ENCODE measurements at places on chromosomes 1 and 21.
A peak's percentile ranks its signal among the peaks of the same experiment; 100 is the strongest.

GRCh38 chr1:206687915-206688442 is 3.3 kb downstream of the MAPKAPK2 start:
- no peak for DNase-seq

- no peak for DNase-seq
Observed at GRCh38 chr21:36245115-36245514, 74.9 kb upstream of the MORC3 start.

GRCh38 chr1:156444407-156445001 is 56.1 kb downstream of the MEF2D start:
- no peak for DNase-seq

DNA sequence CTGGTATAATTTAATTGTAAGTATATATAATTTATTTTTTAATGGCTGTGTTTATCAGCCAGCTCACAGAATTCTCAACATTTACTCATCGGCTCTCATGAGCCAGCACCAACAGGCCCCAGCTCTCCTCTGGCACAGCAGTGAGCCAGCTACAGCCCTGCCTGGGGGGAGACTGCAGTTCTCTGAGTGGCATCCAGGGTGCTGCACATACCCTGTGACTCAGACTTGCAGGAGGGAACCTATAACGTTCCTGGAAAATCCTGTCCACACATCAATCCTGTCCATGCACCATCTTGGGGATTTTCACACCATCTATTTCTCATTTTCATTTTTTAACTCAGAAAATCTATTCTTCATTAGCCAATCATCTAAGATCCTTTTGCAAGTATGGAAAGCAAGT is 36.5 kb downstream of the FHAD1 start:
- no peak for DNase-seq

- no peak for DNase-seq
Observed at GRCh38 chr1:218752126-218752525, 407.0 kb downstream of the TGFB2 start.

GRCh38 chr21:20311234-20311787 is 686.9 kb upstream of the NCAM2 start:
- no peak for DNase-seq

DNA sequence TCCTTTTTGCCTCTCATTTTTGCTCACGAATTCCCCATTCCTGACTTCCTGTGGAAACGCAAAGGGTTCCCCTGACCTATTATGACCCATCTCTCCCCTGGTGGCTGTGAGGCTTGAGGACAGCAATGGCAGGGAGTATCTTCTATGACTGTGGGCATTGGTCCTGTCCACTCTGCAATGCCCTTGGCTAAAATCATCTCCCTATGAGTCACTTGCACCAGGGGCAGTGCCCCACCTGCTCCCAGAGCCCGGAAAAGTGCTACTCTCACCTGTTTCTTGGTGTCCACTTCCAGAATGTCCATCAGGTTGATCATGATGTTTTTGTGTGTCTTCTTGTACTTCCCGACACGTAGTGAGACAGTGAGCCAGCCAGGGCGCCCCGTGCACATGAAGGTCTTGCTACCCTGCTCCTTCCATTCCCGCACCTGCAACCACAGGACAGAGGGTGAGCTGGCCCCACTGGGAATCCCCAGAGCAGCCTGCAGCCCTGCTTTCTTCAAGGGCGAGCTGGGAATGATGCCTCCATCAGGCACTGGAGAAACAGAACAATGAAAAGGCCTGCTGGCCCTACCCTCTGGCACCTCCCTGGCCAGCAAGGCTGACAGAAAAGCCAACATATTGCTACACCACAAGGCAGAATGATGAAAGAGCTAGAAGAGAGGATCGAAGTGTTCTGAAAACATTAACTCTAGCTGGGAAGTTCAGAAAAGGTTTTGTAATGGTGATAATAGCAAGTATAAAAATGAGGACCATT is 3.5 kb downstream of the DHCR24 start:
- DNase-seq, result no peak

DNA sequence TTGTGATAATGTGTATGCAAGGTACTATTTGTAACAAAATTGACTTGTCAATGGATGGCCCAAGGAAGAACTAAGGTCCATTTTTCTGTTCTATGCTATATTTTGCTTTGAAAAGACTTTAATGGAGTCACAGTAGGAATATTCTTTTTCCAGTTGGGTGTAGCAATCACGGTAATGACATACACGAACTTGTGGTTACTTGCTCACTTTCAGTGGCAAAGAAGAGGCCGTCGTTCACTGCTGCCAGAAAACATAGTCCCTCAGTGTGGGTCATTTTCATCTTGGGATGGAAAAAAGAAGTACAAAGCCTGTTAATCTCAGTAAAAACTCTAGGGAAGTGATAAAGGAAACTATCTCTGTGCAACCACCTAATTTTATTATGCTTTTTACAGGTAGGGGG is 47.8 kb upstream of the LAMC2 start:
- no peak for DNase-seq

GRCh38 chr1:62198781-62199125 is 4.1 kb downstream of the L1TD1 start:
- no peak for DNase-seq

GRCh38 chr1:150165622-150166612 is 16.2 kb downstream of the PLEKHO1 start:
- no peak for DNase-seq

DNA sequence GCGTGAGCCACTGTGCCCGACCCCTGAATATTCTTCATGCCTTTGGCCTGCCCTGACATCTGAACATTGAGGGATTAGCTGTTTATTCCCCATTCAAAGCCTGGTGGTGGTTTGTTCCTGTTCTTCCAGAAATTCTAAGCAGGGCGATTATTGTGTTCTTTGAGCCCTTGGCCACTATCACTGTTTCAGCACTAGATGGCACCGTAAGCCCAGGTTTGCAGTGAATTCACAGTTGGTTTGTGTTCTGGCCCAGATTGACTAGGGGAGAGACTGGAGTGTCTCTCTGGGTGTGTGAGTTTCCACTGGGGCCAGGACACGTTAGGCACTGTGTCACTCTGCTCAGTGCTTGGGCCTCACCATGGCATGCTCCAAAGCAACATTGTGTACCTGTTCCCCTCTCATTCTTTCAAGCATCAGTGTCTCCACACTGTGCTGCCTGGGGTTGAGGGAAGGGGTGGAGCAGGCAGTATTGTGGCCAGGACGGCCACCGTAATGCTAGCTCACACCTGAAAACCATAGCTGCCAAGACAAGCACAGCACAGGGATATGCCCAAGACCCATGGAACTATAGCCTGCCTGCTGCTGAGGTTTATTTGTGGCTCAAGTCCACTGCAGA is 52.7 kb downstream of the PKN2 start:
- peak; percentile 16 for DNase-seq

DNA sequence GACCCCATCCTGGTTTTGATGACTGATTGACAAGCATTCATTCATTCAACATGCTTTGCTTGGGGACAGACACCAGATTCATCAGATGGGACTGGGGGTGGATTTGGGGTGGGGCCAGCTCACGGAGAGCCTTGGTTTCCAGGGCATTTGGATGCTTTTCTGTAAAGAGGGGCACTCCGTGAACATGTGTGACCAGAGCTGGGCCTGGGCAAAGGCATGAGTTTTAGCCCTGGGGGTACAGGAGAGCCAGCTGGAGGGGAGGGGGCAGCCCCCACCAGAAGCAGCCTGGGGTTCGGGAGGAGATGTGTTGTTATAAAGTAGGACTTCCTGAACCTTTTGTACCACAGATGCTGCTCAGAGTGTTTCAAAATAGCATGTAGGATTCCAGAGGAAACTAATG is 99.7 kb downstream of the RIPK4 start:
- no peak for DNase-seq

GRCh38 chr21:38082936-38083485 is 166.8 kb upstream of the KCNJ6 start:
- DNase-seq, result no peak

DNA sequence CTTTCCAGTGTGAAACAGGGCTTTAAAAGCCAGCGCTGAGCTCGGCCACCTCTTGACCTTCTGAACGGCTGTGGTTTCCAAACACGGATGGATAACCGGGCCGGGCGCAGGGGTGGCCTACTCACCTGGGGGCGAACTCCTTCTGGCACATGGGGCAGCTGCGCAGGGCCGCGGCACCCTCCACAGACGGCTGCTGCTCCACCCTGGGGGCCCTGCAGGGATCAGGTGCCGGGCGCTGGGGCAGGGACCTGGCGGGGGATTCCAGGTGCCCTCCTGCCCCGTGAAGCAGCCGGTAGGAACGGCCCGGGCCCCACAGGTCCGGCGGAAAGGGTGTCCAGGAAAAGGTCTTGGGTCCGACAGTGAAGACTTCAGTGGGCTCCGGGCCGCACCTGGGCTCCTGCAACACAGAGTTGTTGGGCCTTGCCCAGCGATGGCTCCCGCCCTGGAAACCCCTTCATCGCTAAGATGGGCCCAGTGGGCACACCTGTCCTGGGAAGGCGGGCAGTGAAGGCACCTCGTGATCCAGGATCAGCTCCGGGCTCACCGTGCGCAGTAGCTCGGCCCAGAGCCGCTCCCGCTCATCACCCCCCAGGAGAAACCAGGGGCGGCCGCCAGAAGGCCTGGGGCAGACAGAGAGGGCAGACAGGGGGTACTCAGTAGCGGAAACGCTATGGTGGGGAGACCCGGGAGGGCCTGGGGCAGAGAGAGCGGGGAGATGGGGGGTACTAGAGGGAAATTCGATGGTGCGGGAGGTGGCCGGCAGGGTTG is 874 bp downstream of the FAAP20 start:
- no peak for DNase-seq

DNA sequence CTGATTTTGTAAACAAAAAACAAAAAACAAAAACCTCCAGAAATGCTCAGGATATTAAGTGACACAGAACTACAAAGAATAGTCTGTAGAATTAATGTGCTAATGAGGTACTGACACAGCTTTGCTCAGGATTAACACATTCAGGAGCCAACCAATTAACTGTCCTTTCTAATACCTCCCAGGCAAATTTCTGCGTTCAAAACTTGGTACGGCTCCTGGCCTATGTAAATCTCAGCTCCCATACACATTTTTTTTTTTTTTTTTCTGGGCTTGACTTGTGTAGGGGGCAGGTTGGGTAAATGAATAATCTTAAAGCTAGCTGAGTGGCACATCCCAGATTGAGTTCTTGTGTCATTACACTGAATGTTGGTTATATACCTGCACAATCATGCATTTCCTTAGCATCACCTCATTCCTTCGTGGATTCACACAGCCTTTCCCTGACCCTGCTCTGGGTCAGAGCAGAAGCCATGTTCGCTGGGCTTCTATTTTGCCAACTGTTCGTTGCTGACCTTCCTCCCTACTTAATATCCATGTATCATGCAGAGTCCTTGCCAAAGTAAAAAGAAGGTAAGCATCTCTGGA is 12.6 kb upstream of the IER5 start:
- DNase-seq, result no peak

- DNase-seq, result no peak
Observed at GRCh38 chr1:24435782-24436365, 20.3 kb downstream of the NIPAL3 start.

All from amniotic stem cell (primary cell).